Left renal pelvis (tissue), 4 donors: ENCODE measurements at places on chromosomes 6 and 20.

- DNase-seq = no peak
Measured at GRCh38 chr20:3172933-3173609, at the start of gene LZTS3. Gene LZTS3 (minus strand): TSS chr20:3173549. CDS start chr20:3167163, 6,386 bp downstream.

GRCh38 chr6:11734861-11735613 is 43.6 kb downstream of the ADTRP start:
- no peak for DNase-seq

GRCh38 chr6:146833157-146833556 is 234.4 kb downstream of the ADGB start:
- DNase-seq = no peak

DNA sequence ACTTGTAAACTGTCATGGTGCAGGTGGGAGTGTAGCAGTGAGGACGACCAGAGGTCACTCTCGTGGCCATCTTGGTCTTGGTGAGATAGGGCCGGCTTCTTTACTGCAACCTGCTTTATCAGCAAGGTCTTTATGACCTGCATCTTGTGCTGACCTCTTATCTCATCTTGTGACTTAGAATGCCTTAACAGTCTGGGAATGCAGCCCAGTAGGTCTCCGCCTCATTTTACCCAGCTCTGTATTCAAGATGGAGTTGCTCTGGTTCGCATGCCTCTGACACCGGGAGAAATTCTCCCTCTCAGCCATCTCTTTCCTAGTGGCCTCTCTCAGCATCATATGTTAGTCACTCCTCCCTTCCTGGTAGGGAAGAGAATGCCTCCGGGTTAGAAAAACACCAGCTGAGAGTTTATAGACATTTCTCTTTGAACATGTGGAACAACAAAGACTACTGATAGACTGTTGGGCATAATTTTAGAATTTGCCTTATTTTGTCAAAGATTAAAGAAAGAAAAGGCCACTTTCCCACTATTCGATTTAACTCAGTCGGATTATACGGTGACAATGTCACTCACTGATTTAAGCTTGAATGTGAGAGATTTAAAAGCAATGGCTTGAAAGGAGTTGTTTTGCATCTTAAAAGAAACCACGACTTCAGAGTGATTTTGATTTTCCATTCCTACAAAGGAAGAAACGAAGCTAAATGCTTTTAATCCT is 67.9 kb upstream of the SNX9 start:
- no peak for DNase-seq

DNA sequence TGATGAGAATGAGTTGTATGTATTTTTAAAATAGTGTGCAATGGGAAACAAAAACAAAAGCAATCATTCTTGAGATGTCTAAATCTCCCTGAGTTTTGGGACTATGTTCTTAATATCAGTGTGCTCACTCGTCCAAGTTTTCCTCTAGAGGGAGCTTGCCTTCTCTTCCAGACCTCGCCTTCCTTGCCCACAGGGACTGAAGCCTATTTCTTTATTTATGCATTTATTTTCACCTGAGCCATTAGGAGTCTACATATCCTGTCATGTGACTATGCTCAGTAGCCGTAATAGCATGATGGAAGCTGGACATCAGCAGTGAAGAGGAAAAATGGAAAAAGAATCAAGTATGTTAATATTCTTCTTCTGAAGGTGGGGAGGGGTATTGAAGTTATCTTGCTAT is 131.2 kb downstream of the SH3BGRL2 start:
- no peak for DNase-seq

- DNase-seq = no peak
Measured at GRCh38 chr6:41358503-41358902, 23.1 kb downstream of the NCR2 start.

DNA sequence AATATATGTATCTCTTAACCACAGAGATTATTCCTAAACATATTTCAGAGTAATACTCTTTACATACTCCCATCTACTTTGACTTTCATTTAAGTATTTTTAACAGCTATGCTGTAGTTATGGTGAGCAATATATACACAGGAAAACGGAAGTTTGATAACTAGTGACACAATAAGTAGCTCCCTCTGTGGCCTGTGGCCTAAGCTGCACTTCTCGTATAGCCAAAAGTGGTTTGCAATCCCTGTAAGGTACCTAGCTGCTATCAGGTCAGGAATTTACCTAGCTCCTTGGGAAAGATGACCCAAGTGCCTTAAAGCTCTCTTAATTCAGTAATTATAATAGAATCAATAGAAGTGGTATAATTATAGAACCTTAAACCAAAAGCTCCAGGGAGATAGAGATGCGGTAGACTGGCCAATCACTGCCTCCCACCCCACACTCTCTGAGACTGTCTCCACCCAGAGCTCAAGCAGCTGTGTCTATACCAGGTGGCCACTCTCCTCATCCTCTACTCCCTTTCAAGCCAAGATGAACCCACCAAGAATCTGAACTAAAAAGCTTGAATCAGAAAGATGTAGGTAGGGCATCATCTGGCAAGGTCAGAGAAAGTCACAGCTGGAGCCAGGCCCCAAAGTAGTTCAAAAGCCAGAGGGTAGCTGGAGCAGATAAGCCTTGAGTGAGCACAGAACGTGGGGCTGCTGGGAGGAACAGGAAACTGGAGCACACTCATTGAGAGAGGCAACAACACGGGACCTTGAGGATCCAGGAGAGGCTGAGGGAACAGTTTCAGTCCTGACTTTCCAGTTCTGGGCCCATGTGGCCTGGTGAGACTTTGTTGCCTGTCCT is 84.9 kb upstream of the ASF1A start:
- DNase-seq = no peak

- no peak for DNase-seq
Measured at GRCh38 chr6:7236306-7237209, 76.4 kb downstream of the SSR1 start.

- DNase-seq = no peak
Measured at GRCh38 chr6:135306740-135307420, 125.8 kb downstream of the MYB start.

GRCh38 chr20:54708229-54708628 is 232.8 kb downstream of the DOK5 start:
- no peak for DNase-seq
